ENCODE measurements at places on chromosomes 16 and 17. TPM values are rescaled to one million over a fixed set of nuclear protein-coding genes. Genes with fewer than 3 reads are reported as not detected.

Gene TBX6
- total RNA-seq, result 0.94 TPM

Gene C16orf90
- total RNA-seq, result not detected

Gene GPR142
- total RNA-seq, result not detected

GRCh38 chr17:58527949-58528348 is 13.5 kb upstream of the MTMR4 start:
- DNase-seq, result no peak
- H3K4me3 ChIP-seq, result no peak overlapping the region
- no peaks in the 10 kb centered on the region for H3K36me3 ChIP-seq

DNA sequence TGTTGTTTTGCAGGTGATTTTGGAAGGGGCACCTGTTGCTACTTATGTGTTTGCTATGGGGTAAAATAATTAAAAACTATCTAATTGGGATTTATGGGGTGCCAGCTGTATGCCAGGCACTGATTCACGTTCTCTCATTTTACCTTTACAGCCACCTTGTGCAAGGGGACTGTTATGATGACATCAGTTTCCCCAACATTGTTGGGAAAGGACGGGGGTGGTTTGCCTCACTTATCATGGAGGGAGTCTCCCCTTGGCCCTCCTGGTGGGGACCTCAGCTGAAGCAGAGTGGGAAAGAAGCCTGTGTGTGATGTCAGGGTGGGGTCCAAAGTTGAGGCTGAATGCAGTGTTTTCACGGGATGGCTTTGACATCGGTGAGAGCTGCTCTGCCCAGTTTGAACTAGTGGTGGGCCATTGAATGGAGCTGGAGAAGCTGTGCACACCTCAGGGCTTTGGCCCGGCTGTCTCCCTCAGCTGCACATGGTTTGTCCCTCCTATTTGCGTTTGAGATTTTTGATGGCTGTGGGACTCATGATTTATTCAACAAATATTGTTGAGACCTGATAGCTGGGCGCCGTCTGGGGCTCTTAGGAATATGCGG is 36.1 kb downstream of the CMIP start:
- H3K36me3 ChIP-seq, result no peaks in the 10 kb centered on the region
- no peaks in the 10 kb centered on the region for H3K27me3 ChIP-seq
- peak overlapping the region; percentile 32 for H3K27ac ChIP-seq
- DNase-seq, result no peak
- H3K4me3 ChIP-seq, result no peak overlapping the region

- H3K27ac ChIP-seq, result peak overlapping the region; percentile 96
- H3K4me1 ChIP-seq, result peaks cover 28% of the 10 kb centered on the region
- DNase-seq, result no peak
- H3K36me3 ChIP-seq, result peaks cover 5% of the 10 kb centered on the region
- H3K4me3 ChIP-seq, result peak overlapping the region; percentile 99
Measured at GRCh38 chr16:30077656-30078055, 1.9 kb downstream of the PPP4C start.

- peak overlapping the region; percentile 12 for H3K4me3 ChIP-seq
- no peaks in the 10 kb centered on the region for H3K36me3 ChIP-seq
- H3K4me1 ChIP-seq, result peaks cover 25% of the 10 kb centered on the region
- H3K27ac ChIP-seq, result peak overlapping the region; percentile 78
Measured at GRCh38 chr17:72421128-72422092, 300.6 kb downstream of the SOX9 start.

- H3K4me1 ChIP-seq, result peaks cover 16% of the 10 kb centered on the region
- DNase-seq, result peak; percentile 39
- peak overlapping the region; percentile 89 for H3K4me3 ChIP-seq
Measured at GRCh38 chr17:8740486-8740885, 4.2 kb downstream of the CCDC42 start.

DNA sequence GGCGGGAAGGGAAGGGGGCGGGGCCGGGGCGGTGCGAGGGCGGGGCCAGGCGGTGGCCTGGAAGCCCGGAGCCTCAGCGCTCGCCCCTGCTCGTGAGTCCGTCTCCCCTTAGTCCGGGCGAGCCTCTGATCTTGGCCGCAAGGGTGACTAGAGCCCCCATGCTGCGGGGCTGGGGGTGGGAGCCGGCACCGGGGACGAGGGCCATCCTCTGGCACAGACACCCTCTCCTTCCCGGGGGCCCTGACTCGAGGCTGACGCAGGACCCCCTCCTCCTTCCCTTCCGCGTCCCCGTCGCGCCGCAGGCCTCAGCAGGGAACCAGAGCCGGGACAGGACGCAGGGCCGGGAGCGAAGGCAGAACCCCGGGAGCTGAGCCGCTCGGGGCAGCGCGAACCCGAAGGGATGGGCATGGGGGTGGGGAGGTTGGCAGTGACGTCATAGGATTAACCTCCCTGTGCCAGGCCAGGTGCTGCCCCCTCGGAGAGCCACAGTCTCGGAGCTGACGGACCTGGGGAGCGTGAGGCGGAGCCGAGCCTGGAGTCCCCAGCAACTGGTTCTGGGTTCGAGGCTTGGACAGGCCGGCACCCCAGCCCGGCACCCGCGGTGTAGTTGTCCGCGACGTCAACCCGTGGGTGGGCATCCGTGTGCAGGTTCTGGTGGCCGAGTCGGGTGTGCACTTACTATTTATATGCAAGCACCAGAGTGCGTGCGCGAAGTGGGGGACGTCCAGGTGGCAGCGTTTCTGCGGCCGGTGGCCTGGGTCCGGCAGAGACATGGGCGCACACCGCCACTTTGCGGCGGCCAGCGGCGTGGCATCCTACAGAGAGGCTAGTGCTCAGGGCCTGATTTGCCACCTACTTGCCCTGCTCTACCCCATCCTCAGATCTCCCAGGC is 503 bp upstream of the PLCD3 start:
- peak overlapping the region; percentile 90 for H3K4me3 ChIP-seq
- peaks cover 11% of the 10 kb centered on the region for H3K4me1 ChIP-seq

- no peaks in the 10 kb centered on the region for H3K36me3 ChIP-seq
- no peak overlapping the region for H3K27ac ChIP-seq
- H3K27me3 ChIP-seq, result peaks cover 7% of the 10 kb centered on the region
- no peaks in the 10 kb centered on the region for H3K4me1 ChIP-seq
- no peak overlapping the region for H3K4me3 ChIP-seq
Measured at GRCh38 chr17:70119983-70120382, 45.0 kb downstream of the KCNJ16 start.
